ENCODE measurements at places on chromosomes 3 and 15.

GRCh38 chr15:99454941-99455788 lies 110.6 kb upstream of the MEF2A start:
- DNase-seq = no peak

DNA sequence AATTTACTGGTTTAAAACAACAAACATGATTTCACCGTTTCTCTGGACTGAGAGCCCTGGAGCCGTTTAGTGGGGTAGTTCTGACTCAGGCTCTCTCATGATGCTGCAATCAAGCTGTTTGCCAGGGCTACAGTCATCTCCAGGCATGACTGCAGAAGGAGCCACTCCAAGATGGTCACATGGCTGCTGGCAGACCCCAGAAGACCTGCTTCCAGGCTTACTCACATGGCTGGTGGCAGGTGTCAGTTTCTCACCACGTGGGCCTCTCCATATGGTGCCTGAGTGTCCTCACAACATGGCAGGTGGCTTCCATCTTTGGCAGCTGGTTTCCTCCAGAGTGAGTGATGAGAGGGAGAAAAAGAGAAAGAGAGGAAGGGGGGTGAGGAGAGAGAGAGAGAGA lies 378.3 kb upstream of the RGMA start:
- no peak for DNase-seq

DNA sequence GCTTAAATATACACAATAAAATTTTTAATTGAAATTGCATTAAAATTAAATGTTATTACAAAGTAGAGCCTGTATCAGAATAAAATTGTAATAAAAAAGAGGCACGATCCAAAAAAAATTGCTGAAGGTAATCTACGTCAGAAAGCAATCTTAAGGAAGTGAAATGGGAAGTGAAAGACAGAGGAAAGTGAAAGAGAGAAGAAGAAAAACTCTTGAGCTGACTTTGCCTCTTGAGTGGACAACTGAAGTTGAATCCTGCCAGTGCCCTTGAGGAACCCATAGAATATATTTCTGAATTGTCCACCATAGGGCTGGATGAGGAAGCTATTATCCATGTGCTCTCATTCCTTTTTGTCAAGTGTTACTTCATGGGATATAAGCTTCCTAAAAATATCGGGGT lies 285.1 kb upstream of the STAC start:
- no peak for DNase-seq

DNA sequence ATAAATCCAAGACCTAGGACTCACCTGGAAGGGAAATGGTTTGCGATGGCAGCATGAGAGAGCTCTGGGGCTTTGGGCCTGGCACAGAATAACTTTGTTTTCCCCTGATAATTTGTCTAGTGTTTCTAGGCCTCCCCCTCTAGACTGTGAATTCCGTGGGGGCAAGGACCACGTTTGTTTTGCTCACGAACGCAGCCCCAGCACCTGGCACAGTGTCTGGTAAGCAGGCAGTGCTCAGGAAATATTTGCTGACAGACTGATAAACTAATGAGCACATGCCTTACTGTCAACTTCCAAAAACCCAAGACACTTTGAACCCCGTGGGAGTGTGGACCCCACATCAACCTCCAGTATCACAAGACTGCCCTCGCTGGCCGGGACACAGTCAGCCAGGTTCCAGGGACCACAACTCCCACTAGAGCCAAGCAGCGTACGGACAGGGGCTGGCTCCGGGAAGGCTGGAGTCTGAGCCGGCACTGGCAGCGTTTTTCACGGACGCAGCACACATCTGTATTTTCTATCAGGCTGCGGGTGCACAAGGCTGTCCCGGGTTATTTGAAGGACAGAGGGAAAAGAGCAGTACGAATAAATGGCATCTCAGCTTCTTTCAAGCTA lies 146.5 kb downstream of the XXYLT1 start:
- no peak for DNase-seq

DNA sequence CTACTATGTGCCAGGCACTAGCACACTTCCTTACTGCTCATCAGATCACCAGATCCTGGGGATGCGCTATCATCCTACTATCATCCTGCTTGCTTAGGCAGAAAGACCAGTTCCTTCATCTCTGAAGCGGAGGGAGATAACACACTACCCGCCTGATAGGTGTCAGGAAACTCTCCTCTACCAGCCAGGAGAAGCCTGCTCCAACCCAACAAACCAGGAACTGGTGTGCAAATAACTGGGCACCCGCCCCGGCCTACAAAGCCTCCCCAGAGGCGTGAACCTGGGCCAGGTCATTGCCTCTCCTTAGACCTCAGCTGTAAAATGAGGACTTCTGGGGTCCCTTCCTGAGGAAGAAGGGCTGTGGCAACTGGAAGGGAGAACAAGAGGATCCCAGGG lies 61.5 kb downstream of the HOMER2 start:
- no peak for DNase-seq

- no peak for DNase-seq
These were observed 49.3 kb upstream of the IGF2BP2 start for GRCh38 chr3:185874119-185874518.

GRCh38 chr15:42736178-42736792 lies 643 bp downstream of the CDAN1 start:
- no peak for DNase-seq

GRCh38 chr3:127632035-127632820 lies 3.2 kb downstream of the PODXL2 start:
- DNase-seq = no peak

GRCh38 chr15:25910832-25911231 lies 47.7 kb upstream of the ATP10A start:
- DNase-seq = no peak

DNA sequence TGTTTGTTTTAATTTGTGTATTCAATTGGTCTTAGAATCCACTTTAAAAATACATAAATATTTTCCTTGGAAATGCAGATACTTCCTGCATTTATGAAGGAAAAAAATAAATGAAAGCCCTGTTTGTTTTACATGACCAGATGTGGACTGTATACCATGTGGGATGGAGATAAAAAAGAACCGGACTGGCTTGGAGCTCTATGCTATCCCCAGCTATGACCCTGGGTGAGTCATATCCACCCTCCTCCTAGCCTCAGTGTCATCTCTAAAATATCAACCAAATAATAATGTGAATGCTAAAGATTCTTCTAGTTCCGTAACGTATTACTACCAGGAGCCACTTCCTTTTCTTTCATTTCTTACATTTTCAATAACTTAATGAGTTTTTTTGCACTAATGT lies 44.5 kb upstream of the PDZRN3 start:
- DNase-seq = no peak

GRCh38 chr3:1623896-1624295 lies 474.8 kb upstream of the CNTN4 start:
- DNase-seq = no peak

- DNase-seq = no peak
These were observed 279.8 kb downstream of the VPS13C start for GRCh38 chr15:61780278-61780980.

DNA sequence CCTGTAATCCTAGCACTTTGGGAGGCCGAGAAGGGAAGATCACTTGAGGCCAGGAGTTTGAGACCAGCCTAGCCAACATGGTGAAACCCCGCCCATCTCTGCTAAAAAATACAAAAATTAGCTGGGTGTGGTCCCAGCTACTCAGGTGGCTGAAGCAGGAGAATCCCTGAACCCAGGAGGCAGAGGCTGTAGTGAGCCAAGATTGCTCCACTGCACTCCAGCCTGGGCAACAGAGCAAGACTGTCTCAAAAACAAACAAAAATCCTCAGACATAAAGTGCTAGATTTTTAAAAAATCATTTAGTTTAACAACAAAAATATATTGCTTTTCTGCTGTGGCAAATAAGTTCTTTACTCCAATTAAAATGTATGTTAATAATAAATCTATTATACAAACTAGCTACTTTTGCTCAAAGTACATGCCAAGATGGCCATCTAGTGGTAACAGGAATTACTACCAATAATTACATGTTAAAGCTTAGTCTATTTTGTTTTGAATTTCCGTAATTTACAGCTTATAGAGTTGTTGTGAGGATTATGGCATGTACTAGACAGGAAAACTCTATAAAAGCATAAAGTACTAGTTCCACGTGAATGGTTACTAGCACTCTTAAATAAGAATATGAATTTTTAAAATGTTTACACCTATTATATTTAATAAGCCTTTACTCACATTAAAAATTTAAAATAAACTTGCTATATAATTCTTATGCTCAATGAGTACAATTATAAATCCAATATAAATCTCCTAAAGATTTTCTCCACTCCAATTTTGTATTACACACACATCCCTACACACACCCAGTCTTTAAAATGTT lies 39.0 kb downstream of the GABPB1 start:
- no peak for DNase-seq

DNA sequence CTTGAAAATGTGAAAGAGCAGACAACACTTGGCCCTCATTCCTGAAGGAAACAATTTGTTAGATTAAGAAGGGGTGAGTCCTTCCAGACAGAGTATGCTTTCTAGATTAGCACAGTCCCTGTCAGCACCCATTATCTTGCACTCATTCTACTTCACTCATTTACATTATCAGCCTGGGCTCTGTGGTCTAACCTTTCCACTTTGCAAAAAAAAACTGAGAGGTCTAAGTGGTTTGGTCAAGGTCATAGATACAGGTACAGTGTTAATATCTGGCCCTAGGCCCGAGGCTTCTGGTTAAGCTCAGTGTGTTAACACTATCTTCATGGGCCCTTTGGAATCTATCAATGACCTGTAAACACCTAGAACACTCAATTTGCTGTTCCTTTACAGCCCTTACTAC lies 123.4 kb upstream of the LRRN1 start:
- DNase-seq = no peak

DNA sequence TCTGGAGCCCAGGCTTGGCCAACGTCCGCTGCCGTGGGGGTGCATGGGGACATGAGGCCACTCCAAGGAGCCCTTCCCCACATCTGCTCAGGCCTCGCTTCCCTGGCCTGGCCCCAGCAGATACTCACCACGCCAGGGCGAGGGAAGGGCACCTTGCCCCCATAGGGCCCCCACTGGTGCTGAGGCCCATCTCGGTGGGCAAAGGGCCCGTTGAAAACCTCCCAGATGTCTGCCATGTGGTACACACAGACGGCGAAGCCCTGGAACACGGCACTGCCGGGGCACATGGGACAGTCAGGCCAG lies 4.7 kb downstream of the SEMA3G start:
- DNase-seq = no peak

GRCh38 chr15:25514522-25514921 lies 75.7 kb upstream of the UBE3A start:
- DNase-seq = no peak

DNA sequence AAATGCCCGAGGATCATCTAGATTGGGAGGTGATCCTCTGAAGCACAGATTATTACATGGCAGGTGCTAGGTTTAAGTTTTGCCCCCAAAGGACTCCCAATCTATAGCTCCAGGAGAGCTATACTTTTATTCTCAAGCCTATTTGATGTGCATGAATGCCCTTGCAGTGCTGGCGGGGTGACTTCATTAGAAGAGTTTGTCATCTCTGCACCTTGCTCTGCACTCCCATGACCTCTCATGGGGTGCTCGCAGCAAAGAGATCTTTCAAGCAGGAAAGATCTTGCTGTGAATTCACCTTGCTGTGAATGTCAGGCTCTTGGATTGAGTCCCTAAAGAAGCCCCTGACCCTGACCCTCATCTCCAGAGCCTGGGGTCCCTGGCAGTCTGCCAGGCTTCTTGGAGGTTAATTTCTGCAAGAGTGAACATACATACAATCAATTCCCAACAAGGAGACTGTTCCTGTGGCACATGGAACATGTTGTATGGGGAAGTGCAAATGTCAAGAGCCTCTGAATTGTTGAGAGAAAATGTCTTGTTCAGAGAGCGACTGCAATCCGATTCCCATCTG lies 45.9 kb downstream of the FAM43A start:
- no peak for DNase-seq

DNA sequence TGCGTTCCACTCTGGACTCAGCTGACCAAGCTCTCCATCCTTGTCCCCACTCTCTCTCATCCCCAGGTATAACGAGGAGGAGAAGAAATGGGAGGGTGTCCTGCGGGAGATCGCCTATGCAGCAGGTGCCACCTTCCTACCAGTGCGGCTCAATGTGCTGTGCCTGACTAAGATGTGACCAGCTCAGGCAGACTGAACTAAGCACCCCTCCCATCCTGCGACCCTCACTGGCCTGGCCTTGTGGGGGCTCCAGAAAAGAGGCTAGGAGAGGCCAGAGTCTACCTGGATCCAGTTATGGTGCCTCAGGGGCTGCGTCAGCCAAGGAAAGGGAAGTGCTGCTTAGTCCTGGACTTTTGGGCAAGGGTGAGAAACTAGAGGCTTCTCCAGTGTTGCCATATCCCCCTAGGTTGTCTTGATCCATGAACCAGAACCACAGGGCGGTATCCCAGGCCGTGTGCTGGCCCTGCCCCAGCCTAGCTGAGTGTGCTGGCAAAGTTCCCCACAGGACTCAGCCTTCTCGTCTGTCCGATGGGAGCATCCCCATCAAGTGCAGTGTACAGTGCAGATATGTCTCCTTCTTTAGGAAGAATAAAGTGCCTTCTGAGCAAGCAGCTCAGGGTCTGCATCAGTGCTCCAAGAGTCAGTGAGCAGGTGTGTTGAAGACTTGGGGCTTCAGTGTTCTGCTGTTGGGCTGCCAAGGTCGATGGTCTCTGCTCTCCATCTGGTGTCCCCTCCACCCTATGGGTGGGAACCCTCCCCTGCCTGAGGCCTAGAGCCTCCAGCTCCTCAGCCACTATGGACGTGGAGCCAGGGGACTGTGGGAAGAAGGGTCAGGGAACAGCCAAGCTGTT lies 6.7 kb downstream of the KLHL40 start:
- no peak for DNase-seq

GRCh38 chr3:31357451-31357850 lies 175.3 kb upstream of the STT3B start:
- no peak for DNase-seq

DNA sequence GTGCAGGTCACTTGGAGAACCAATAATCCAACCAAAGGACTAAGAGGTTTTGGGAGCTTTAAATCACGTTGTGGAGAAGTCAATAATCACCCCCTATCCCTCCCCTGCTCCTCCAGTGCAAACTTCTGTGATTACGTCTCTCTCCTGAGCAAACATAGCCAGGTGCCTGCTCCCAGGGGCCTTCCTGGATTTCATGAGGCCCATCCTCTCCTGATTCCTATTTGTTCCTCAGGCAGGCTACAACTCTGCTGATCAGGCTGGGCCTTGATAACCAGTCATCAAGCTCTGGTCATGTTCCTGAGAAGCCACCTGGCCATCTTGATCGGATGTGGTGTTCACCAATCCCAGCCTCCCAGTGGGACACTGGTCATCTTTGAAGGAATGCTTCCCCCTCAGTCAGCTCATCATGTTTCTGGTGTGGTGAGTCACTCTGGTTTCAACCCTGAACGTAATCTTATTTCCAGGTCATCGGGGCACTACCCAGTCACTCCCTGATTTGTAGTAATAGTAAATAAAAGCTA lies 2.9 kb upstream of the ZNF710 start:
- no peak for DNase-seq

- DNase-seq = no peak
These were observed 86.1 kb downstream of the RTP4 start for GRCh38 chr3:187454085-187454815.
